Stimulated activated CD4-positive, alpha-beta T cell treated with anti-CD3 and anti-CD28 coated beads, Interleukin-1b, Interleukin-23, amount 100 ng/mL, for 4 hours (primary cell): ENCODE measurements at places on chromosomes 16 and 17.

DNA sequence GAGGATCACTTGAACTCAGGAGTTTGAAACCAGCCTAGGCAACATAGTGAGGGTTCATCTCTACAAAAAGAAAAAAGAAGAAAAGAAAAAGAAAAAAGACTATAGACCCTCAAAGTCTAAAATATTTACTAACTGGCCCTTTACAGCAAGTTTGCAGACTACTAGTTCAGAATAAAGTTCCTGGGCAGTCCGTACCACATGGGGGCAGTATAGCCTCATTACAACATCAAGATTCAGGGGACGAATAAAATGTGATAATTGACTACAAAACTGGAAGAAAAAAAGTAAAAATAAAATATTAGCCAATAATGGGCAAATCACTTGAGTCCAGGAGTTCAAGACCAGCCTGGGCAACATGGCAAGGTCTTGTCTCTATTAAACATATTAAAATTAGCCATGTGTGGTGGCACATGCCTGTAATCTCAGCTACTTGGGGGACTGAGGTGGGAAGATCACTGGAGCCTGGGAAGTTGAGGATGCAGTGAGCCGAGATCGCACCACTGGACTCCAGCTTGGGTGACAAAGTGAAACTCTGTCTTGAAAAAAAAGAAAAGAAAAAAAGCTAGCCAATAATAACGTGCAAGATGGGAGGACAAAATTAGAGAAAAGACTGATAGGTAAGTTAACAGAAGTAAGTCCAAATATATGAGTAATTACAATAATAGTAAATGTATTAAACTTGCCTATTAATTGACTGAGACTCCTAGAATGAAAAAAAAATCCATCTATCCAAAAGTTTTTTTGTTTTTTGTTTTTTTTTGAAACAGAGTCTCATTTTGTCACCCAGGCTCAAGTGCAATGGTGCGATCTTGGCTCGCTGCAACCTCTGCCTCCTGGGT, 129.4 kb upstream of the SEC14L1 start:
- DNase-seq: peak; percentile 28

GRCh38 chr17:64406321-64407200, 15.9 kb upstream of the PECAM1 start:
- DNase-seq: no peak

- no peak for DNase-seq
Measured at GRCh38 chr17:71667661-71668060, 453.2 kb upstream of the SOX9 start.

GRCh38 chr16:56093055-56093454, 98.2 kb upstream of the GNAO1 start:
- DNase-seq: no peak

DNA sequence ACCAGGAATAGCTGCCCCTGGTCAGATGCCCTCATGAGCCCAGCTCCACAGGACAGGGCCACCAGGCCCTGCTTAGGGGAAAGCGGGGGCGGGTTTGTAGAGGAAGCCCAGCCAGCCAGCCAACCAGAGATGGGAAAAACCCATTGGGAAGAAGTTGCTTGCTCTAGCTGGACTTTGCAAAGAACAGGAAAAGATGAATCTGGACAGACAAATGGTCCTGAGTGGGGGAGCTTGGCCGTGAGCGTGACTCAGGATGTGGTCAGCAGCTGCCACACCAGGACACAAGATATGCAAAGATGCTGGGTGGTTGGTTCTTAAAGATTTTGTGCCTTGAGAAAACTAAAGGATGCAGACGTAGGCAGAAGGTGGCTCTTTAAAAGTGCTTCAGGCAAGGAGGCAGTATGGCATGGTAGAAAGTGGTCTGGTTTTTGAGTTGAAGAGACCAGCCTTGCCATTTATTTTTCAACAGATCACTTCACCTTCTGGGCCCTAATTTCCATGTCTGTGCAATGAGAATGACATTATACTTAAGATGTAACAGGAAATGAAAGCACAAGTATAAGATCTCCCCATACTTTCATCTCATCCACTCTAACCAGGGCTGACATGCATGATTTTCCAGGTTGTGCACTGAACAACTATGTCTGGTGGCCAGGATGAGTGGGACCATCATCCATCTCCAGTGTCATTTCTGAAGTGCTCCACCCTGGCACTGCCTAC, 27.8 kb upstream of the HEATR6 start:
- no peak for DNase-seq

GRCh38 chr17:34499576-34499975, 79.8 kb upstream of the TMEM132E start:
- DNase-seq: no peak

- peak; percentile 54 for DNase-seq
Measured at GRCh38 chr16:3171855-3172593, 16.0 kb upstream of the OR1F1 start.

- DNase-seq: no peak
Measured at GRCh38 chr16:1208239-1208830, 16.7 kb downstream of the TPSG1 start.

- DNase-seq: no peak
Measured at GRCh38 chr16:1112506-1113184, 16.6 kb upstream of the C1QTNF8 start.

- DNase-seq: no peak
Measured at GRCh38 chr17:80063830-80064585, 27.6 kb downstream of the CCDC40 start.

GRCh38 chr17:34424814-34425491, 61.9 kb upstream of the CCL1 start:
- DNase-seq: no peak

- no peak for DNase-seq
Measured at GRCh38 chr16:81266680-81267095, 28.2 kb downstream of the BCO1 start.

GRCh38 chr17:39244600-39245570, 19.1 kb upstream of the STAC2 start:
- peak; percentile 84 for DNase-seq

- DNase-seq: no peak
Measured at GRCh38 chr17:80214878-80215210, 5.3 kb downstream of the SGSH start.

- DNase-seq: no peak
Measured at GRCh38 chr17:9671559-9671958, 26.2 kb downstream of the USP43 start.

DNA sequence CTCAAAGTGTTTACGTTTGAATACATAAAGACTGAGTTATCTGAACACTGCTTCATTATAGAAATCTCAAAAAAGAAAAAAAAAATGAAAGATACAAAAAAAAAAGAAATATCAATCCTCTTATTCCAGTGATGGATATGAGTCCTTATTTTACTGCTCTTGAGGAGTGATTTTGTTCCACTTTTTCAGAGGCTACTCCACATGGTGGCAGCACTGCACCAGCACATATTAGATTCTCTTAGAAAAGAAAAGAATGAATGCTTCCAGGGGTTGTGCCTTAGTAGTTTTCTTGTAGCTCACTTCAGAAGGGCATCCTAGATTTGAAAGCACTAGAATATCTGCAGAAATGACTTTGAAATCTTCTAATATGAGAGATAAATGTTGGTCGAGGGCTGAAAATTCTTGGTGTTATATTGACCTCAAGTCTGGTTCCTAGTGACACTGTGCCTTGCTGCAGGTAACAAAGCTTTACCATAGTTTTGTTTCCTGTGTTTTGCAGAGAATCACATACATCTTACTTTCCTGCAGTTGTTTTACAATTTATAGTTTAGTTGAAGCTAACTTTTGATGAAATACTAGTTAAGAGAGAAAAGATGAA, 25.9 kb downstream of the AP2B1 start:
- DNase-seq: no peak

GRCh38 chr16:83732536-83732935, 75.2 kb upstream of the HSBP1 start:
- DNase-seq: no peak

- no peak for DNase-seq
Measured at GRCh38 chr16:73143002-73143401, 95.1 kb upstream of the ZFHX3 start.

DNA sequence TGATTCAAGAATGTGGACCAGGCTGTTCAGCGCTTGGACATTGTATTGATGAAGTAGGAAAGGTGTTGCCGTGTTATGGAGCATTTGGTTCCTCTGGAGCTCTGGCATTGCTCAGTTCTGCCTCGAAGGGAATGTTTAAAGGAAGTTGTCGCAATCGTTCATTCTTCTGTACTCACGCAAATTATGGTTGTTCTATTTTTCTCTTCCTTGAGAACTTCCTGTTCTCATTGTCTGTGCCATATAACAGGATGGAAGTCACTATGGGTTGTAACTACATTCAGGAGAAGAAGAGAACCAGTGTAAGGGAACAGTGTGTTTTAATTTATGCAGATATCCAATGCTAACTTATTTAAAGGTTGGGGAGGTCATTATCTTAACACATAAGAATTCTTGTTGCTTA, 13.0 kb downstream of the PCTP start:
- DNase-seq: no peak

- no peak for DNase-seq
Measured at GRCh38 chr16:26724189-26724588, 342.5 kb upstream of the C16orf82 start.

DNA sequence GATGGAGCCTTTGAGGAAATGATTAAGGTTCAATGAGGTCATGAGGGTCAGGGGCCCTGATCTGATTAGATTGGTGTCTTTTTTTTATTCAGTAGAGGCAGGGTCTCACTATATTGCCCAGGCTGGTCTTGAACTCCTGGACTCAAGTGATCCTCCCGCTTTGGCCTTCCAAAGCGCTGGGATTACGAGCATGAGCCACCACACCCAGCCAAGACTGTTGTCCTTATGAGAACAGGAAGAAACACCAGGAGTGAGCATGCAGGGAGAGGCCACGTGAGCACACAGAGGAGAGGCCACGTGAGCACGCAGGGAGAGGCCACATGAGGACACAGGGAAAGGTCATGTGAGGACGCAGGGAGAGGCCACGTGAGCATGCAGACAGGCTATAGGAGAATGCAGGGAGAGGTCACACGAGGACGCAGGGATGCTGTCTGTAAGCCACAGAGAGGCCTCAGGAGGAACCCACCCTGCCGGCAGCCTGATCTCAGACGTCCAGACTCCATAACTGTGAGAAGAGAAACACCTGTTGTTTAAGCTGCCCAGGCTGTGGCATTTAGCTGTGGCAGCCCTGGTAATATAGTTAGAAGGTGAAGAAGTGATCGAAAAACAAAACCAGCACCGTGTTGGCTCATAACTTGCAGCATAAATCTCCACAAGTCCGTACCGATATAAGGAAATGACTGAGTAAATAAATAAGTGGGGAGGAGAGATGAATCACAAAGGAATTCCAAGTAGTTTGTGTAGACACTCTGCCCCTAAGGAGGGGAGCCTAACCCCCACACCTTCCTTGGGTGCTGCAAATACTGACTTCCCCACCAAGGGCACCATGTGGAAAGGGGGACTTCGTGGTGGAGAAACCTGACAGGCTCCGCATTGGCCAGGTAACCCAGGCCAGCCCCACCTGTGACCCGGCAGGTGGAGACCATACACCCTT, 14.6 kb upstream of the CSNK1D start:
- no peak for DNase-seq

GRCh38 chr16:1366712-1367299, 15.1 kb downstream of the GNPTG start:
- DNase-seq: no peak

DNA sequence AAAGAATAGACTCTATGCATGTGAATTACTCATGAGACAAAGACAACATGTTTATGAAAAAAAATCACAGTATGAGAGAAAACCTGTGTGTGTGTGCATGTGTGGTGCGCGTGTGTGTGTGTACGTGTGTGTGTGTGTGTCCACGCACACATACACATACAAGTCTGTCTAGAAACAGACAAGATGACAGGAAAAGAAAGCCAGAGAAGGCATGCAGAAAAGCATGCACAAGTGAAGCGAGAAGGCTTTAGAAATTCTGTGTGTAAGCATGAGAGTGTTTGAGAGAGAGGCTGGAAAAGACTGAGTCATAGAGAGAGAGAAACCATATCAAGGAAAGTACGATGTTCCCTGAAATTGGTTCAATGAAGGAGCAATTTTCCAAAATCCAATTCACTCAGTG, 566.4 kb upstream of the C16orf82 start:
- DNase-seq: no peak

GRCh38 chr17:29145289-29146073, 34.7 kb downstream of the MYO18A start:
- peak; percentile 59 for DNase-seq

DNA sequence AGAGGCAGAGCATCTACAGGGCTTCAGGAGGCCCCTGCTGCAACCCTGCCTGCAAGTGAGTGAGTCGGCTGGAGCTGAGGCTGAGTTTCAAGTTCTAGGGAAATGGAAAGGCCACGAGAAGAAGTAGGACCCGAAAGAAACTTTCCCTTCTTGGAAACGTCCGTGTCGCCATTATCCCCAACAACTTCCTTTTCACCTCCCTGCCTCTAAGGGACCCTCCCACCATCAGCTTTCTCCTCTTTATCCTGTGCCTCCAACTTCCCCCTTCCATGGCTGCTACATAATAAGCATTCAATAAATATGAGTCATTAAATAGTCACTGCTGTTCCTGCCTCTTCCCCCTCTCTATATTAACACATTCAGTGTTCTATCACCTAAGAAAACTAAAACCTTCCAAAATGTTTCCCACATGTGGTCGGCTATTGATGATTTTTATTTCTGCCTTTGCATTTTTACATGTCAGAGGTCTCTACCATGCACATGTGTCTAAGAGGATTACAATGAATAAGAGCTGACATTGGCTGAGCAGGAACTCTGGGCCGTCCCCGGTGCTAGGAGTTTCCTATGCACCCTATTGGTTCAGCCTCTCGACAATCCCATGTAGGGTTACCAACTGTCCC, 115.9 kb upstream of the TNRC6C start:
- DNase-seq: no peak

DNA sequence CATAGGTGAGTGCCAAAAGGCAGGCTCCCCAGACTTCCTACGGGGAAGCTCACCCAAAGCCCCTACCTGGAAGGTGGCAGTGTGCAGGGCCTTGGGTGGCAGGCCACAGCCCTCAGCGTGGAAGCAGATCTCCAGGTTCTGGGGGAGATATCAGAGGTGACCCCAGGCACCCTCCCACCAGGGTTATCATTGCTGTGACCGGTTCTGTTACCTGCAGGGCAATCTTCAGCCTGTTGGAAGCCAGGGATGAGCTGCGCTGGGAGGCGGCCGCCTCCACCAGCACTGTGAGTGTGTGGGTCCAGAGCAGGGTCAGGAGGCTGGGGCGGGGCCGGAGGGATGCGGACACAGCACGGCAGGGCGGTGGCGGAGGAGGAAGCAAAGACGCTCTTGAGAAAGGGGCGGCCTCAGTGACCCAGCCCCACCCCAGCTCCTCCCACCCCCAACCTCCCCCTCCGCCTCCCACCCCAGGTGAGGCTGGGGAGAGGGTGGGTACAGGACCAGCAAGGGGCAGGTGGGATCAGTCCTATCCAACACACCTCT, 13.1 kb downstream of the UNC13D start:
- DNase-seq: no peak

DNA sequence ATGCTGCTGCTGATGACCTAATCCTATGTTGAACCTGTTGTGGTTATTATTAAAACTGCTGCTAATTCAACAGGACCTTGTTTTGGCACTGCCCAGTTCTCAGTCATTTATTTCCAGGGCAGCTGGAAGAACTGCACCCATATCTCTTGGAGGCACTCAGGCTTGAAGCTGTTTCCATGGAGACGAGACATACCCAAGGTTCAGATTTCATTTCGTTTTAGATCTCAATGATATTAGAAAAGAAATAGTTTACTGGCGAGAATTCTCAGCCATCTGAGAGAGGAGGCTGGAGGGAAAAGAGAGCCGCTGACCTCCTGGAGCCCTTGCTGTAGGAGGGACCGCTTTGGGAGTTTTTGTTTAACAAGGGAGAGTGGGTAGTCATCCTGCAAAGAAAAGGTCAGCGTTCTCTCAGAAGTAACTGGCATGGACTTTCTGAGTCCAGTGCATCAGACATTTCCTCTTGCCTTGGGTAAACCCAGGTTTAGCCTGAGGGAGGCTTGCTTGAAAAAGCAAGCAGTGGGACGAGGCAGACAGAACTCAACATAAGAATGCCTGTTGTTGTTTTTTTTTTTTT, 75.4 kb downstream of the YPEL2 start:
- no peak for DNase-seq
